T-helper 9 cell (primary cell): ENCODE measurements at places on chromosomes 3 and 15.
A peak's percentile ranks its signal among the peaks of the same experiment; 100 is the strongest.

DNA sequence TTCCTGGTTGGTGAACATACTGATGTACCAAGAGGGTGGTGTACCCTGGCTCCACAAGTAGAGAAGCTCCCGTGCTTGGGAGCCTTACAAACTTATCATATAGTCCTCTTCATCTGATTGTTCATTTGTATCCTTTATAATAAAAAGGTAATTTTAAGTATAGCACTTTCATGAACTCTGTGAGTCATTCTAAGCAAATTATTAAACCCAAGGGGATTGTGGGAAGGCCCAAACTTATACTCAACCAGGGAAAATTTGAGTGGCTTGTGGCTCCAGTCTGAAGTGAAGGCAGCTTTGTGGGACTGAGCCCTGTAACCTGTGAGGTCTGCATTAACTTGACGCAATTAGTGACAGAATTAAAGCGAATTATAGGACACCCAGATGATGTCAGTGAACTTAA is 29.0 kb downstream of the TTBK2 start:
- no peak for DNase-seq

DNA sequence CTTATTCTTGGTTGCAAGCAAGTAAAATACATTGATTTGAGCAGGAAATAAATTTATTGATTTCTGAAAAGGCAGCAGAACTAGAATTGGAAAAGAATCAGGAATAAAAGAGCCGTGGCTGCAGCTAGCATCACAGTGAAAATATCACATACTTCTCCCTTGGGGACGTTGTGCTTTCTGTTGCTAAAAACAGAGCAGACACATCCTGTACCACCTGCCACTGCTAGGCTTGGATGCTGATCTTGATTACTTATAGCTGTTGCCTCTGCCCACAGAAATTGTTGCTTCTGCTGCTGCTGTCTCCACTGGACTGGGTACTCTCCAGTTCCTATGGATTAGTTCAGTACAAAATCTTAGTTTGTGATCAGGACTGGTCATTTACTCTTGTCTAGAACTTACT is 283.8 kb downstream of the C3orf38 start:
- no peak for DNase-seq

GRCh38 chr3:156847752-156848448 is 21.7 kb downstream of the LEKR1 start:
- no peak for DNase-seq

DNA sequence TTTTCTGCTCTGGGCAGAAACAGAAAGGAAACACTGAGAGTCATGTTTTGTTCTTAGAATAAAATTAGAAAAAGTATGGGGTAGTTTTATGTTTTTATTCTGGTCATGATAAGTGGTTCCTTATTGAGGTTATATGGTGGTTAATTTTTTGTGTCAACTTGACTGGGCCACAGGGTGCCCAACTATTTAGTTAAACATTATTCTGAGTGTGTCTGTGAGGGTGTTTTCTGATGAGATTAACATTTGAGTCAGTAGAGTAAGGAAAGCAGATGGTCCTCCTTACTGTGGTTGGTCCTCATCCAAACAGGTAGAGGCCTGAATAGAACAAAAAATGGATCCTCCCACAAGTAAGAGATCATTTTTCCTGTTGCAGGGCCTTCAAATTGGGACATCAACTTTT is 98.9 kb downstream of the C3orf38 start:
- no peak for DNase-seq

- DNase-seq = no peak
Observed at GRCh38 chr3:157498371-157498770, 4.8 kb downstream of the VEPH1 start.

DNA sequence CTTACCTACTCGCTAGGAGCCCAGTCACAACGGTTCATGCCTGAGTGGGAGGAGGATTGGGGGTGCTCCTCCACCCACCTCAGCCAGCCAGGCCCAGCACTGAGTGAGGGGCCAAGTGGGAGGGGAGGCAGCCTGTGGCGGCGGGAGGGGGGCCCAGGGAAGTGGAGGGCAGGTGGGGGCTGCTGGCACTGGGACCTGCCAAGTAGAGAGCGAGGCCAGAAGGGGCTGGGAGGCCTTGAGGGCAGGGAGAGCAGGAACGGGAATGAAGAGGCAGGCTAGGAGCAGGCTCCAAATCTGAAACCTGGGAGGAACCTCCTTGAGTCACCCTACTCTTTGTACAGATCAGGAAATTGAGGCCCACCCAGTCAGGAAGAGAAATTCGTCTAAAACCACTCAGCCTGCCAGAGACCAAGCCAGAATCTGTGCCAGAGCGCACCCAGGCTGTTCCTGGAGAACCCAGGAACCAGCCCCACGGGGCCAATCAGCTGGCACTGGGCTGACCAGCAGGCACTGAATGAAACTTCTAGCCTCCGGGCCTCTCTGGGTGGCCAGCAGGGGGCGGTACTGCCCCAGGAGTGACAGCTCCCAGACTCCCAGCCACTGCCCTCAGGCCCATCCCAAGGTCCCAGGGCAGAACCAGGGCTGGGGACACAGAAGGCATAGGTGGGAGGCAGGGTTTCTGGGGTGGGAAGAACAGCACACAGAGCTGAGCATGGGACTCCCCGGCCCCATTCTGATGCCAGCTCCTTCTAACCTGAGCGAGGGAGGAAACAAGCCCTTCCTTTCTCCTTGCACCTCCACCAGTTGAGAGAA is 14.8 kb upstream of the CYP11A1 start:
- DNase-seq = peak; percentile 75

DNA sequence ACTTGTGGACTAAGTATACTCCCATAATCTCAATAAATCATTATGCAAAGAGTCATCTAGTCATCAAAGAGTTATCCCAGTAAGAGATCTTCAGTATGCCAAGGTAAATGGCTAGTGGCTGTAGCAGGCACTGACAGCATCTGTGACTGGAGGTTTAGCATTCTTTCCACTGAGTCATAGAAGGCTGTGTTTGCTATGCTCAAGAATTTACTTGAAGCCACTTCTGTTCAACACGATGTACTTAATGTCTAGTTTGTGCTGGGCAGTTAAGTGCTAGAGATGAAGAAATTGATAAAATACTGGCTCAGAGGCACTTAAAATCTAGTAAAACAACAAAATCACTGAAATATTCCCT is 13.0 kb downstream of the ZBED2 start:
- DNase-seq = no peak

DNA sequence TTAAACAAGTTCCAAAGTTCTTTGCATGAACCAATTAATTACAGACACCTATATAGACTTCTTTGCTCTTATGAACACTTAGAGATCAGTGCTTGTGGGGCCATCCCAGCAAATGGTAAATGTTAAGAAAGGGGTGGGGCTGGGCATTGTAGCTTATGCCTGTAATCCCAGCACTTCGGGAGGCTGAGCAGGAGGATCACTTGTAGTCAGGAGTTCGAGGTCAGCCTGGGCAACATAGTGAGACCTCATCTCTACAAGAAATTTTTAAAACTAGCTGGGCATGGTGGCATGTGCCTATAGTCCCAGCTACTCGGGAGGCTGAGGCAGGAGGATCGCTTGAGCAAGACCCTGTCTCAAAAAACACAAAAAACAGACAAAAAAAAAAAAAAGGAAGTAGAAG is 19.4 kb upstream of the STARD5 start:
- DNase-seq = no peak

DNA sequence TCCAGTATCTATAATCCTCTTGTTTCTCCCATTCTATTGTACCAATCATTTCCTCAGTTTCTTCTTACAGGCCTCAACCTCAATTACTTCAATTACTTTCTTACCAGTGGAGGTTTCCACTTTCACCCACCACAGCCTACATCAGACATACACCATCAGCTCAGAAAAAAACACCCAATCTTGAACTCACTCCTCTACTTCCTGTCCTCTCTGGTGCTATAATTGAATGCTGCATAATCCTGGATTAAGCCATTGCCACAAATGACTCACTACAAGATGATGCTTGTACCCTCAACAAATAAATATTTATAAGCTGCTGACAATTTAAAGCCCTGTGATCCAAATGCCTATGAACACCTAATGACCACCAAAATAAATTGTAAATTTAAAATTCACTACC is 18.5 kb downstream of the RYK start:
- DNase-seq = no peak

DNA sequence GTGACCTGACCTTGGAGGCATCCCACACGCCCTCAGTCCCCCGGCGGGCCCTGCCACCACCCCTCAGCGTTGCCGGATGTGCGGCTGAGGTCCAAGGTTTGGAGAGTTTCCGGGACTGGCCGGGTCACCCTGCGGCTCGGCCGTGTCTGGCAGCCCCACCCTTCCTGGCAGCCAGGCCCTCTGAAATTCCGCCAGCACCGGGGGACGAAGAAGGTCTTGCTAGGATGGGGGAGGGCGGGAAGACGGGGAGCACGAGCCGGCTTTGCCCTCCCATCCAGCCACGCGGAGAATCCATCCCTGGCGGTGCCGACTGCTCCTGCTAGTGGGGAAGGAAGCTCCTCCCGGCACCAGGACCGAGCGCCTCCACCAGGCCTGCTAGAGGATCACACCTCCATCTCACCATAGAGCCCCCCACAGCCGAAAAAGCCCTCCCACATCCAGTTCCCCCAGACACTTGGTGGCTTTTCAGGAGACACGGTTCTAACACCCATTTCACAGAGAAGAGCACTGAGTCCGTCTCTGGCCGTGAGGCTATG is 81.5 kb downstream of the CPN2 start:
- DNase-seq = no peak

- no peak for DNase-seq
Observed at GRCh38 chr3:16300307-16300706, 35.3 kb downstream of the OXNAD1 start.

GRCh38 chr3:83321891-83322290 is 1560.4 kb upstream of the GBE1 start:
- DNase-seq = no peak

DNA sequence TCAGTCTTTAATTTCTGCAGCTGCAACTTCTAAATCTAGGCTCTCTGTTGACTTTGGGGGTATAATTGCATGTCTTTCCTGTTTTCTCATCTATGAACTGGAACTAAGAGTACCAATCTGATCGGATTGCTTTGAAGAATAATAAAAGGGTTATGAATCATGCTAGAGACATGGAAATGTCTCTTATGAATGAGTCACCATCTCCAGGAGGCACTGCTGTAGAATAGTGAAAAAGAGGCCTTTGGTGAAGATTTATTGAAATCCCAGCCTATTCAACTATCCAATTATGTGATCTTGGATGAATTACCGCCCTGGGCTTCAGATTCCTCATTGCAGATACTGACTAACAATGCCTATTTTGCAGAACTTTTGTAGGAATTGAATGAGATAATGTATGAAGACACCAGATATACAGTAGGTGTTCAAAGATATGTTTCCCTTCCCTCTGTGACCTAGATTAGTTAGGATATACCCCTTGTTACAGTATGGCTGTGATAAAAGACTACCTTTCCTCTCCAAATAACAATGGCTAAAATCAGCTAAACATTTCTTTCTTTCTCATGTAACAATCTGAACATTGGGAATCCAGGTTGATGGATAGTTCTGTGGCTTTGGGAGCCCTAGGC is 11.5 kb upstream of the CMTM8 start:
- DNase-seq = no peak

GRCh38 chr3:155995525-155996370 is 124.6 kb upstream of the KCNAB1 start:
- DNase-seq = no peak

GRCh38 chr3:9716801-9717555 is 13.3 kb downstream of the CPNE9 start:
- DNase-seq = no peak

GRCh38 chr15:41513506-41514227 is at the start of gene LTK:
Gene LTK, minus strand, starts transcription at chr15:41513827. Its CDS starts 118 bp downstream, at chr15:41513709.
- peak; percentile 12 for DNase-seq

DNA sequence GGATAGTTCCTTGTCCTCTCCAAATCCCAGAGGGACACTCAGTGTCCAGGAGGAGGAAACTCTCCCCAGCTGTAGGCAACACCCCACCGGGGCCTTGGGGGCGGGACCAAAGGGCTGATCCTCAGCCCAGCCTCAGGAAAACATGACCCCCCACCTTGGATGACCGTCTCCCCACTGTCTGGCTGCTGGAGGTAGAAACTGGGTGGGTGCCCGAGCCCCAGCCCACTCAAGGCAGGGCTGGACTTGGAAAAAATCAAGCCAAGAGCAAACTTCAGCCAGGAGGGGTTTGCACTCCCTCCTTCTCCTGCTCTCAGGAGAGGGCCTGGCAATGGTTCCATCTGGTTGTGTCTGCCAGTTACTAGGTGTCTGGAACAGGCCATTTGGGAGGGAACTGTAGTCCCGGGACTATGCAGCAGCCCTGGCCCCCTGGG is 3.6 kb upstream of the RASL12 start:
- no peak for DNase-seq

GRCh38 chr3:192812743-192813383 is 85.5 kb upstream of the FGF12 start:
- no peak for DNase-seq

DNA sequence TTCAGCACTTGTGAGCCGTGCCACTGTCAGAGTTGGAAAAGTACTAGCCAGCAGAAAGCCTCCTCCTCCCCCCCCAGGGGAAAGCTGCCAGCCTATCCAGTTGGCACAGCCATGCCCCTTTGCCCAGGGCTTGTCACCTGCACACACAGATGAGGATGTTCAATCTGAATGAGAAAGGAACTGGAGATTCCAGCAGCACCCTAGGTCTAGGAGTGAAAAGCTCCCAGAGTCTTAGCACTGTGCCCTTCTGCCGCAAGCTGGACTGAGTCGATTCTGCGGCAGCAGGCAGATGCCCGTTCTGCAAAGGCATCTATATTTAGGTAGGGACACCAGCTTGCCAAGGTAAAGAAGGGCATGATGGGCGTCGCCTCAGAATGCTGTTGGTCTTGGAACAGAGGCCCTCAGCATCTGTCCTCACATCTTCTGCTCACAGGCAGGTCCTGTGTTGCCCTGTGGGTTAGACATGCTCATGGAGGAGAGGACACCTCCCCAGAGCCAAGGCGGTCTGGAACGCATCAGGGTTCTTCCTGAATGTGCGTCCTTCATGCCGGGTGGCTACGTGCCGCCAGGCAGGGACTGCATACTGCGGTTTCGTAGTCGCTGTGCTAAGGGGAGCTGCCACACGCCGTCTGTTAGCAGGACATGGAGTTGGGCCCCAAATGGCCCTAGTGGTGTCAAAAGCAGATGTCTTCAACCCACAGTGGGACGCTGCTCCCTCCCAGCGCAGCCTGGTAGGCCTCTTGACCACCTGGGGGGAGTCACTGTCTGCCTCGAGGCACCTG is 109.5 kb downstream of the VGLL4 start:
- no peak for DNase-seq

GRCh38 chr3:25910997-25911396 is 121.1 kb downstream of the OXSM start:
- DNase-seq = peak; percentile 16

GRCh38 chr3:189446959-189447560 is 184.1 kb upstream of the TP63 start:
- DNase-seq = no peak

- DNase-seq = no peak
Observed at GRCh38 chr15:89144491-89144890, 56.2 kb downstream of the ABHD2 start.

GRCh38 chr3:158313338-158313927 is 203.5 kb downstream of the RSRC1 start:
- no peak for DNase-seq

- DNase-seq = no peak
Observed at GRCh38 chr3:127211118-127212060, 18.5 kb downstream of the PRR23E start.

DNA sequence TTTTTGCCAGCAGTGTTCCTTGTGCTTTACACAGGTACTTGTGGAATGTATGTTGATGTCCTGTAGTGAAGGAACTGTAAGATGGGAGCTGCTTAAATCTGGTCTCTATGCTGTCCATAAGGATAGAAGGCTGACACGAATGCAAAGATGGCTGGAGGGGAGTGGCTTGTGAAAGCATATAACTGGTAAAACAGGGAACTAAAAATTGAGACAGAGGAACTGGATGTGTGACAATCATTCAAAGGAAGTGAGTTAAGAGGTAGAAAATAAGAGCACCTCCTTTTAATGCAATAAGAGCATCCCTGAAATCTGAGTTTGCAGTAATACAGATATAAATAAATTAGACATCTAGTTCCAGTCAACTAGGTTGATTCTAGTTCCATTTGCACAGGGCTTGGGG is 35.2 kb downstream of the RNF13 start:
- no peak for DNase-seq
